ENCODE measurements at places on chromosomes 2 and 18.

- DNase-seq, result no peak
Measured at GRCh38 chr2:201939453-201939941, 94.2 kb upstream of the FZD7 start.

DNA sequence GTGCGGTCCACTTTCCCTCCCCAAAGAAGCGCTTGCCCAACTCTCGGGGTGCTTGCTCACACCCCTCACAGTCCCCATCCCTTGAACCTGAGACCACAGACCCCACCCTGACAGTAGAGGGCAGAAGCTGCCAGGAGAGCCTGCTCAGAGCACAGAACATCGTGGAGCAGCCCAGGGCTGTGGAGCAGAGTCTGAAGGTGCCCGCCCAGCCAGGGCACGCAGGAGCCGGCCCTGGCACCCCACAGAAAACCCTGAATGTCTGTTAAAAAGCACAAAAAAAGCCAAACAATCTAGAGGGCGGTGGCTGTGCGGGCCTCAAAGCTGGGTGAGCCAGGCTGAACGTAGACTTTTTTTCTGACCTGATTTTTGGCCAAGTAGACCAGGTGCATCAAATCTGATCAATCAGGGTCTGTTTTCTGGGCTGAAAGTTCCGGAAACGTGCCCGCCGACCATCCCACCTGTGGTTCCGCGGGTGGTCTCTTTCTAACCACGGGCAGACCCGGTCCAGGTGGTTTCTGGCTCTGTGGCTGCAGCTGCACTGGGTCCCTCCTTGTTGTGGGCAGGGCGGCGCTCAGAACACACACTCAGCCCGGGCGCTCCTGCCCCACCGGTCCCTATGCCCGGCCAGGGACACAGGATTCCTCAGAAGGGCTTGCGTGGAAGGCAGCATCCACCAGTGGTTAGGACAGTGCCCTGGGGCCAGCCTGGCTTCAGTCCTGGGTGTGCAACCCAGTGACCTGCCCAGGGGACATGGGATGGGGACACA, 66.3 kb downstream of the SLC66A2 start:
- DNase-seq, result no peak

DNA sequence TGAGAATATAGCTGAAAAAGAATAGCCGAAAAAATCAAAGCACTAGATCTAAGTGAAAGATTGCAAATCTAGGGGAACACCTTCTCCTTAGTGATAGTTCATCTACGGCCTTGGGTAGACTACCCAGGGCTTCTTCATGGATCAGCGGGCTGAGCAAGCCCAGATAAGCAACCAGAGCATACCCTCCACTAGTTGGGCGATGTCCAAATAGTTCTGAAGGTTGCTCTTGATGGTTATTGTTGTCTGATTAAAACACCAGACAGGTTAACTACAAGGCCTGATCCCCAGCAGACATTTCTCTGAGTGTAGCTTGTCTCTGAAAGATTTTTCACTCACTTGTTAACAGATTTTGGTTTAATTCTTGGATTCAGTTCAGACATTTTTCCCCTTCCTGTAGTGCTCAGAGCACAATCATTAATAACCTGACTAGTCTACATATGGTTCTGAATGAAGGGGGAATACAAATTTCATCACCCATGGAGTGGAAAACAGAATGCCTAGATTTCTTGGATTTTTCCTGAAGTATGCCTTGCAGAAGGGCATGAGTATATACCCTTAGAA, 99.6 kb downstream of the BABAM2 start:
- no peak for DNase-seq

GRCh38 chr2:197261808-197262226, 48.8 kb downstream of the ANKRD44 start:
- DNase-seq, result no peak

- DNase-seq, result no peak
Measured at GRCh38 chr2:118665784-118666529, 181.5 kb downstream of the EN1 start.
